ENCODE measurements at places on chromosomes 3 and 15.

GRCh38 chr3:61940236-61940635 is 378.9 kb downstream of the PTPRG start:
- ATAC-seq: no peak

- ATAC-seq: no peak
Observed at GRCh38 chr3:40718681-40719080, 193.9 kb downstream of the ZNF621 start.

DNA sequence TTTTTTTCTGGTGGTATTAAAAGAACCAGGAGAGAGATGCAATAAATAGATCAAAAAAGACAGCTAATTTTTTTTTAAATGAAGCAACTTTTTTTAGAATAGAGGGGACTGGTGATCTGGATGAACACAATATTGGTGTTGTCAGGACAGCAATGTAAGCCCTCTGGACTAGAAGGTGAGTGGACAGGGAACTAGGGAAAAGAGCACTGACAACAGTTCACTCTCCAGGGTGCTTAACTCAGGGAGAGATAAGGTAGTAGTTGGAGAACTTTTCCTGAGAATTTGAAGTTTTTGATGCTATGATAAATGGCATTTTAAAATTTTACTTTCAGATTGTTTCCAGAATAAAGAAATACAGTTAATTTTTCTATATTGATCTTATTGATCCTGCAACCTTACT is 158.3 kb upstream of the STAC start:
- no peak for ATAC-seq

DNA sequence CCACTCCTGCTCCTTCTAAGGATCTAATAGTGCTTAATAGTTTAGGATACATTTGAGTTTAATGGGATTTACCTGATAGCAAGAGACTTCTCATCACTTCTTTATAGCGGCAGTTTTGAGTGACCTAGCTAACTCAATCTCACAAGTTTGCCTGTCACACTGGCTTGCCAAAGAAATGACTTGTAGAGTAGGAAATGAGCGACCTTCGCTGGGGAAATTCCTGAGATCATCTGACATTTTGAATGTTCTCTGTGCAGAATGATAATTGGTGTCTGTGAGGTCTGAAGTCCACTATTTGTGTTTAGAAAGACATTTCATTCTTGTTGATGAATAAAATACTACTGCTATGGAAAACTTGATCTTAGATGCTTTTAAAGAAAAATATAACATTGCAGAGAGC is 30.3 kb downstream of the SUCLG2 start:
- no peak for ATAC-seq

DNA sequence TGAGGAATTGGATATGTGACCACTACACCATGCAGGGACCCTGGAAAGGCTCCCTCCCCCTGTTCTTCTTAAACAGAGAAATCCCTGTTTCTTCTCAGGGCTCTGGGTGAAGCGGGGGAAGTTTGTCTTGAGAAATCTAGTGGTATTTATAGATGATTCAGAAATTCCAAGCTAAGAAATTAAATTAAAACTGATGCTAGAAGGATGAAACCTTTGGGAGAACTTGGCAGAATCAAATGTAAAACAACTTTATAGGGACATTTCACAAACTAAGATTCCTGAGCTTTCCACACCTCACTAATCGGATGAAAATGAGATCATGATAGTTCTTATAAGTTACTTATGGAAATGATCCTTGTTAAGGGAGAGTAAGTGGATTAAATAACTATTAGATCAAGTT is 54.2 kb downstream of the FBXL2 start:
- no peak for ATAC-seq

- ATAC-seq: no peak
Observed at GRCh38 chr15:40420071-40420713, 14.6 kb downstream of the IVD start.

GRCh38 chr15:73305331-73306211 is 63.2 kb downstream of the HCN4 start:
- ATAC-seq: peak; percentile 50

GRCh38 chr3:133393691-133394474 is 6.0 kb upstream of the BFSP2 start:
- ATAC-seq: no peak
